ENCODE measurements at places on chromosomes 12 and 14.
A peak's percentile ranks its signal among the peaks of the same experiment; 100 is the strongest.

- peak; percentile 65 for DNase-seq
Measured at GRCh38 chr12:32365473-32366064, 33.8 kb upstream of the FGD4 start.

GRCh38 chr12:79535751-79536150 is 155.0 kb downstream of the PAWR start:
- DNase-seq, result no peak

DNA sequence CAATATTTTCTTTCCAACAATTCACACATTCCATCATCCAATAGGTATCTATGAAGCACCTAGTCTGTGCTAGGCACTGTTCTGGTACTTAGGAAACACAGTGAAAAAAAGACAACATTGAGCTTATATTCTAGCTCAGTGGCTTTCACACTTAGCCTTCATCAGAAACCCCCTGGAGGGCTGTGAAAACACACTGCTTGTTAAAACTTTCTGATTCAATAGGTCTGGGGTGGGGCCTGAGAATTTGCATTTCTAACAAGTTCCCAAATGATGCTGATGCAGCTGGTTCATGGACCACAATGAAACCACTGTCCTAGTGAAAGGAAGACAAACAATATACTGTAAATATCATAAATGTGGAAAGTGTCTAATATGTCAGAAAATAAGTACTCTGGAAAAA is 5.9 kb downstream of the VTI1B start:
- DNase-seq, result no peak

GRCh38 chr14:100780646-100781355 is 45.1 kb upstream of the MEG3 start:
- DNase-seq, result no peak

- DNase-seq, result no peak
Measured at GRCh38 chr14:75247939-75248338, 30.7 kb upstream of the FOS start.

DNA sequence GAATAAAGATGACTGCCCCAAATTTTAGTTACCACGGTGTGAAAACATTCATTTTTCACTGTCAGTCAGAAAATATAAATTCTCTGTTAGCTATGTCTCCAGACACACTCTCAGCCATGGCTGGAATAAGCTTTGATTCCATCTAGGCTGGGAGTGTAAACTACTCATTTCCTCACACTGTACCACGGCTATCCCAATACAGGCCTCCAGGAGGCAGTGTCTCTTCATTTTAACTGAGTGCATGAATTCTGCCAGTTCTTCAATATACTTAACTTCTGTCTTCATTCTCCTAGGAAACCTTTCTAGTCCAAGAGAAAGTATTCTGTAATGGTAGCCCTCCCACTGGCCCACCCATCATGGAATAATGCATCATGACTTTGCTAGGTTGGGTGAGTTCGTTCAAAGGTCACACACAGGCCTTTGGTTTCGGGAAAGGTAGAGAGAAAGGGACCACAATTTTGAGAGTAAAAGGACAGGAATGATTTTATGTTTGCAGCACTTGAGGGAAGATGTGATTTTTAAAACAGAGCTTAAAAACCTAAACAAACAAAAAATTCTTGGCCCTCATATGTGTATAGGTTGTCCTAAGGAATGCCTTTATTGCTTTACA is 381.1 kb downstream of the SEC23A start:
- DNase-seq, result peak; percentile 72

GRCh38 chr12:51891843-51892242 is 3.9 kb downstream of the ANKRD33 start:
- DNase-seq, result no peak

- no peak for DNase-seq
Measured at GRCh38 chr12:73266206-73266605, 994.0 kb downstream of the TRHDE start.

DNA sequence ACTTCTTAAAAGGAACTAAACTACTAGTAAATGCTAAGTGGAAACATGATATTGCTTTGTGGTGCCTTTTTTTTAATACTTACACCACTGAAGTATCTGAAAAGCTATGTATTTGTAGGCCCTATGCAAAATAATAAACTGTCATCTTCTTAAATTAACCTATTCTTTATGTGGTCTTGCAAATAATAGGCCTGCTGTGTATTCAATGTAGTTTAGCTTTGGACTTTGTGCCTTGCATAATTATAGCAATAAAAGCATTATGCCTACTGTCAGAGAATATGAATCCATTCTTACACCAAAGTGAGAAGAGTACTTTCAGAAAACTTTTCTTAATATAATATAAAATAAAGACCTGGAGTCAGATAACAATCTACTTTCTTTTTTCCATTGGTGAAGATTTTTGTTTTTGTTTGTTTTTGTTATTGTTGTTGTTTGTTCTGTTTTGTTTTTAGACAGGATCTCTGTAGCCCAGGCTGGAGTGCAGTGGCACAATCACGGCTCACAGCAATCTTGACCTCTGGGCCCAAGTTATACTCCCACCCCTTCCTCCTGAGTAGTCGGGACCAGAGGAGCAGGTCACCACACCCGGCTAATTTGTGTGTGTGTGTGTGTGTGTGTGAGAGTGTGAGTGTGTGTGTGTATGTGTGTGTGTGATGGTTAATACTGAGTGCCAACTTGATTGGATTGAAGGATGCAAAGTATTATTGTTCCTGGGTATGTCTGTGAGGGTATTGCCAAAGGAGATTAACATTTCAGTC is 213.8 kb downstream of the SLC6A15 start:
- DNase-seq, result no peak

GRCh38 chr12:126588586-126589249 is 1523.5 kb downstream of the AACS start:
- DNase-seq, result no peak

- no peak for DNase-seq
Measured at GRCh38 chr12:123941000-123941399, 31.6 kb downstream of the CCDC92 start.

GRCh38 chr14:35419429-35419841 is 14.9 kb upstream of the NFKBIA start:
- DNase-seq, result no peak

DNA sequence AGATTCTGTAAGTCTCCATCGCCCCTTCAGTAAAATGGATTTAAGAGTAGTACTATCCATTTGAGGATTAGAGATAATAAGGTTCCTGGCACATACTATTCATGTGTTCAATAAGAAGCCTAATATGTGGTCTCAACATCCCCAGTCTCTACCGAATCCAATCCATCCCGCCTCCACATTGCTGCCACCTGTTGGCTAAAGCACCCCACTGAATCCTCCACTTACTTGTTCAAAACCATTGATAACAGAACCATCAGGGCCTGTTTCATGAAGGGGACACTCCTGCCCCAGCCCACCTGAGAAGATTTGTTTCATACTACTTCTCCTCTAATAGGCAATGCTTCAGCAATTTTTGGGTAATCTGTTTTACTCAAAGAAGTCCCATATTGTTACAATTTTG is 147.5 kb downstream of the SLC2A13 start:
- no peak for DNase-seq

- no peak for DNase-seq
Measured at GRCh38 chr14:105346876-105347586, 32.5 kb downstream of the PACS2 start.

DNA sequence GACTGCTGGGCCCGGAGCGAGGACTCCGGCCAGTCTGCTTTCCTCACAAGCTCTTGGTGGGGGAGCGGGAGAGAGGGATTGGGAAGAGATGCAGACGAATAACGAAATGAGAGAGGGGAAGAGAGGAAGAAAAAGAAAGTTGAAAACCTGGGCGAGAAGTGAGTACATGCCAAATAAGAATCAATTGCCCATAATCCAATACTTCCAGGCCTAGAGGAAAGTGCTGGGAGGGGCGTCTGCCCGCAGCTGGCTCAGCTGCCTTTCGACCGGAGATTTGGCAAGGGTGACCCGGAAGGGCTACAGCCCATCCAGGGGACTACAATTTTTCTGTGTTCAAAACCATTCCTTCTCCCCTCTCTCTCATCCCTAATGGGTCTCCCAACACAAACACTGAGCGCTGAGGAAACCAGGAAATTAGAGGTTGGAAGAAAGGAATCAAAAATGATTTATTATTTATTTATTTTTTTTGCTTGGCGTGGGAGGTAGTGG is 4.9 kb downstream of the NKX2-1 start:
- DNase-seq, result no peak

DNA sequence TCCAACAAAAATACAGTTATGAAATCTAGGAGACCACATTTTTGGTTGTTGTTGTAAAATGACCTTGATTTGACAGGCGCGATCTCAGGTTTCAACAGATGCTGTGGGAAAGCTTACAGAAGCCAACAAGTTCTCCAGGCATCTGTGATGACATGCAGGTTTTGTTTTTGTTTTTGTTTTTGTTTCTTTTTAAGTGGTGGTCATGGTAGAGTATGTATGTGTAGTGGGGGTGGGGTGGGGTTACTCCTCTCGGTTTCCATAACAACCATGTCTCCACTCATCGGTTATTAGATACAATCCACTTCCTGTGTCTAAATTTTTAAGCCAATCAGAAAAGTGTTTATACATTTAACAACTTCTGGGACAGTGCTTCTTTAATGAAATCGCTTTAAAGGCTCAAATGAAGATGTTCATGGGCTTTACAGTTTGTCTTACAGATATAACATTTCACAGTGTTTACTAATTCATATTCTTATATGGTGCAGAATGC is 199.9 kb upstream of the FOXN3 start:
- peak; percentile 38 for DNase-seq

DNA sequence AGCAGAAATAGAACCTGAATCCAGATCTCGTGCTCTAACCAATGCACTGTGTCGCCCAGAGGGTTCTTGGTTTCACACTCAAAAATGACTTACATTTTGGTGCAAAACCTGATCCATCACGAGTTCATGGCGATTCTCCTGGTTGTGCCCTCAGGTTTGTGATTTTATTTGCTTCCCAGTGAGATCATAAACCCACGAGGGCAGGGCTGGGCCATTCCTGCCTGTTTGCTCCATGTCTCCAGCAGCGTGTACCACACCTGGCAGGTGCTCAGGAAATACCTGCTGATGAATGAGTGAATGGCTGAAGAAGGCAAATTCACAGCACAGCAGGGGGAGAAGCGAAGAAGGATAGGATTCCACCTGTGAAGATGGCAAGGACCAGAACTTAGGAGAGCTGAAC is 9.4 kb downstream of the ACACB start:
- no peak for DNase-seq

GRCh38 chr12:92297932-92298696 is 152.5 kb upstream of the BTG1 start:
- no peak for DNase-seq

DNA sequence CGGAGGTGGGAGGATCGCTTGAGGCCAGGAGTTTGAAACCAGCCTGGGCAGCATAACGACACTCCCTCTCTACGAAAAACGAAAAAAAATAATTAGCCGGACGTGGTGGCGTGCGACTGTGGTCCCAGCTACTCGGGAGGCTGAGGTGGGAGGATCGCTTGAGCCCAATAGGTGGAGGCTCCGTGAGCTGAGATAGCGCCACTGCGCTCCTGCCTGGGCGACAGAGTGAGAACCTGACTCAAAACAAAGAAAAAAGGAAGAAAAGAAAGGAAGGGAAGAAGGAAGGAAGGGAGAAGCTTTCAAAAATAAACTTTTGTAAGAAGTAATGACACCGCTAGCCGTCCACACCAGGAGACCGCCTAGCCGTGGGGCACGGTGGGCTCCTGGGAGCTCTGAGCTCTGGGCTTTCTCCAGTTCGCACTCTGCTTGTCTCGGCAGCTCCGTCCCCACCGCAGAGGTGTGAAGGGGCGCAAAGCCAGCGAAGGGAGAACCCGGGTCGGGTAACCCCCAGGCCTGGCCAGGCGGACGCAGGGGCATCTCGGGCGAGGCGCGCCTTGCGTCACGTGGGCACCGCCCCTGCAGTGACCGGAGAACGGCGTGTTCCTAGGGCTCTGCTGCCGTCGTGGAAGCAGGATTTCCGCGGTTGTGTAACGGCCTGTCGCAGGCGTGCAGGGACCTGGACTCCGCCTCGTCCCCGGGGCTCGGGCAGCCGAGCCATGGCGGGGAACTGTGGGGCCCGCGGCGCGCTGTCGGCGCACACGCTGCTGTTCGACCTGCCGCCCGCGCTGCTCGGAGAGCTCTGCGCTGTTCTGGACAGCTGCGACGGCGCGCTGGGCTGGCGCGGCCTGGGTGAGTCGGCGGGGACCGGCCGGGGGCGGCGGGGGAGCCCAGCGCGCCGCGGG is at the start of gene IRAK3:
Gene IRAK3 (plus strand): TSS at position 631 of the 902 bp plus-strand sequence. CDS start 86 bp downstream, at position 717.
- peak; percentile 39 for DNase-seq

- DNase-seq, result no peak
Measured at GRCh38 chr14:22887260-22887989, 4.4 kb downstream of the REM2 start.

DNA sequence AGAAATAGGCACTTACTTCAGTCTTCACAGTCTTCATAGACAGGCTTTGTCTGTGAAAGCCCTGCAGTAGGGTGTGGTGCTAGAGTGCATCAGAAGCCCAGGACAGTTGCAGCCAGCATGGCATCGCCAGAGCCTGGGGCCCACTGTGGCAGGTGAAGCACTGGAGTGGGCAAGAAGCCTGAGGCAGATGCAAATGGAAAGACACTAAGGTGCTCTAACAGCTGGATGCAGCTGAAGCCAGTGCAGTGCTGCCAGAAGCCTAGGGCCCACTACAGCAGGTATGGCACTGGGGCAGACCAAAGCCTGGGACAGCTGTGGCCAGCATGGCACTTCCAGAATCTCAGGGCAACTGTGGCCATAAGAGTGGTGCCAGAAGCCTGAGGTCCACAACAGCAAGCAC is 358.6 kb downstream of the SYT1 start:
- no peak for DNase-seq

- no peak for DNase-seq
Measured at GRCh38 chr14:28461389-28461788, 305.2 kb upstream of the FOXG1 start.

DNA sequence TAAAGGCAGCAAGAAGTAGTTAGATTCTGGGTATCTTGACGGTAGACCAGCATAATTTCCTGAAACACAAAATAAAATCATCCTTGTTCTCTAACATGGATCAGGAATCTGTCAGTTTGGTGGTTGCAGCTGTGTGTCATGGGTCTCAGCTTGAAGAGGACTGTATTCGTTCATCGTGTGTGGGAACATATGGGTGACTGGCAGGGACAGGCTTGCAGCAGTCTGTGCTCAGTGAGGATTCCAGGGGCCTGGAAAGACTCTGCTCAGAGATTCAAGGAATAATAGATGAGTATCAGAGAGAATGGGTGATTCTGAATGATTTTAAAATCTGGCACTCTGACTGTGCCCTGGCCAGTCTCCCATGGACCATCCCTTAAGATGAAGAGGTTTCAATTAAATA is 421.6 kb downstream of the APAF1 start:
- DNase-seq, result no peak

Data from kidney capillary endothelial cell (primary cell).